ENCODE measurements at places on chromosomes 7 and 10.
A peak's percentile ranks its signal among the peaks of the same experiment; 100 is the strongest.

DNA sequence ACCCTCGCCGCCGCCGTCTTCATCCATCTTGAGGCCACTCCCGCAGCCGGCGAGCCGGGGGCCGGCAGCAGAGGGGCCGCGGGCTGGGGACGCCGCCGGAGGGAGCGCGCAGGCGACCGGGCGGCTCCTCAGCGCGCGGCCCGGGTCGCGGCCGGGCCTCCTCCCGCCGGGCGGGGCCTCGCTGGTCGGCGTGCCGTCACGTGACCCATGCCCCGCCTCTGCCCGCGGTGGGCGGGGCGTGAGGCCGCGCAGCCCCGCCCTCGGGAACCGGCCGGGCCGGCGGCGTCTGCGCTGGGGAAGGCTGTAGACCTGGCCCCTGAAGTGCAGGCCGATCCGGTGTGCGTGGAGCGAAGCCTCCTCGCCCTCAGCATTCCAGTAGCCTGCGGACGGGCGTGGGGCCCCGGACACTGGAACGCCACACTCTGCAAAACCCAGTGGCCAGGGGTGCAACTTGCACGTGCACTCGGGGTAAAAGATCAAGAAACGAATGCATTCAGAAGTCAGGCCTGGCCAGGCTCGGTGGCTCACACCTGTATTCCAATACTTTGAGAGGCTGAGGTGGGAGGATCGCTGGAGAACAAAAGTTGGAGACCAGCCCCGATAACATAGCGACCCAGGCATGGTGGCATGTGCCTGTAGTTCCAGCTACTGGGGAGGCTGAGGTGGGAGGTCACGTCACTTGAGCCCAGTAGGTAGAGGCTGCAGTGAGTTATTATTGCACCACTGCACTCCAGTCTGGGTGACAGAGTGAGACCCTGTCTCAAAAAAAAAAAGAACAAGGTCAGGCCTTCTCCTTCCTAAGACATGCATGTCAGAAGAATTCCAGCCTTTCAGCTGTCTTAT is at the start of gene CYTH3:
Gene CYTH3 (minus strand): TSS at position 144 of the 843 bp plus-strand sequence. CDS start 117 bp downstream, at position 27.
- peak; percentile 97 for DNase-seq

DNA sequence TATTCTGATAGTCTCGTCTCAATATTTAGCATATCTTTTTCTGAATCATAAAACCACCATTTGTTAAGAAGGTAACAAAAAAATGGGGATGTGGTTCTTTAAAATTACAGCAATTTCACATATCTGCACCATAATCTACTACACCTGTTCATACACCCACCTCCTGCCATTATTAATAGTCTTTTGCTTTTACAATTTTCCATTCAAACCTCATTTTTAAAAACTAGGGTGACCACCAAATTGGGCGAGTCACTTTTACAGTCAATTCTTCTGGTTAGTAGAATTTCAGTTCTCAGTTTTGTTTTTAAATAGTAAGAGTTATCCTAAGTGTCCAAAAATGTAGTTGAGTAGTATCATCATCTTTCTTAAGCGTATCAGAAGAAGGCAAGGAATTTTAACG is 48.4 kb upstream of the GSAP start:
- no peak for DNase-seq

- DNase-seq = no peak
Measured at GRCh38 chr10:91590904-91591796, 41.7 kb downstream of the PPP1R3C start.

- no peak for DNase-seq
Measured at GRCh38 chr7:148700661-148701064, 2.0 kb downstream of the CUL1 start.

DNA sequence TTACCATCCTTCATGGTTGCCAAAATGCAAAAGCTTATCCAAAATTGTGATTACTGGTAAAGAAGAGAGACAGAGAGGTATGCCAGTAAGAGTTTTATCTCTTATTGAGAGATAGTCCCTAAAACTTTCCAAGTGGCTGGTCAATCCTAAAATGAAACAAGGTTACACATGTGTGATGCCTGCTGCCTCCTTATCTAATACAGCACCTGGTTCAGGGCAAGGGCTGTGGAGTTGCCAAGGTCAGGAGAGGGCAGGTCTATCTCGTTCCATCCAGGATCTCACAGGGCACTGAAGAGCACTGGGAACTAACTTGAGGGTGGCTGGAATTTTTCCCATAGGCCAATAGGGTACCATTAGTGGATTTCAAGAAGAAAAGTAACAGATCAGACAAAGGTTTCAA is 18.3 kb downstream of the VOPP1 start:
- no peak for DNase-seq
